ENCODE measurements at places on chromosomes 2 and 18.

- peak; percentile 50 for DNase-seq
These were observed 5.5 kb downstream of the CEBPZOS start for GRCh38 chr2:37201766-37202165.

DNA sequence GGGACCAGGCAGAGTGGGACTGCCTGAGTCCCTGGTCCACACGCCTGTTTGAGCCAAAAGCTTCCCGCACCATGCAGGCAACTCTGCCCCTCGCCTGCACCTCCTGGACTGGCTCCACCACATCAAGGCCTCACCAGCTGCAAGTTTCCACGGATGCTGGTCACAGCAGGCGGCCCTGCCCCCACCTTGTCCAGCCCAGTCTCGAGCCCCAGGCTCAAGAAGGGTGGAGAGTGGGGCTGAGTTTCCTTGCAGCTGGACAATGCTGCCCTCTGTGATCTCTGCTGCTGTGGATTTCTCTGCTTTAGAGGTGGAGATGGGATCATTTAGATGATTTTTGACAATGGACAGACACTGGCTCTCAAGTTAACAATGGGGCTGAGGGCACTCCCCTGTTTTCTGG, 74.9 kb downstream of the MTCL1 start:
- DNase-seq: no peak

DNA sequence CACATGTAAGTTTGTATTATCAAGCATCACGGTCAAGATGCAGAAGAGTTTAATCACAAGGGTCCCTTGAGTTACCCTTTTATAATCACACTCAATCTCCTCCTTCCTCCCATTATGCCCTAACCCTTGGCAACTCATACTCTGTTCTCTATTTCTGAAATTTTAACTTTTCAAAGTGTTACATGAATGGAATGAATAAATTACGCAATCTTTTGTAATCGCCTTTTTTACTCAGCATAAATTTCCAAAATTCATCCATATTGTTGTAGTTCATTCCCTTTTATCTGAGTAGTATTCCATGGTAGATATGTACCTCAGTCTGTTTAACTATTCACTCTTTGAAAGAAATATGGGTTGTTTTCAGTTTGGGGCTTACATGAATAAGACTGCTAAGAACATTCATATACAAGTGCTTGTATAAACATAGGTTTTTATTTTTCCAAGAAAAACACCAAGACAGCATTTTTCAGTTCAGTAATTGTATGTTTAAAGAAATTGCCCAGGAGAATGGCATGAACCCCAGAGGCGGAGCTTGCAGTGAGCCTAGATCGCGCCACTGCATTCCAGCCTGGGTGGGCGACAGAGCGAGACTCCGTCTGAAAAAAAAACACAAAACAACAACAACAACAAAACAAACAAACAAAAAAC, 430.9 kb upstream of the KCNH7 start:
- peak; percentile 5 for DNase-seq

DNA sequence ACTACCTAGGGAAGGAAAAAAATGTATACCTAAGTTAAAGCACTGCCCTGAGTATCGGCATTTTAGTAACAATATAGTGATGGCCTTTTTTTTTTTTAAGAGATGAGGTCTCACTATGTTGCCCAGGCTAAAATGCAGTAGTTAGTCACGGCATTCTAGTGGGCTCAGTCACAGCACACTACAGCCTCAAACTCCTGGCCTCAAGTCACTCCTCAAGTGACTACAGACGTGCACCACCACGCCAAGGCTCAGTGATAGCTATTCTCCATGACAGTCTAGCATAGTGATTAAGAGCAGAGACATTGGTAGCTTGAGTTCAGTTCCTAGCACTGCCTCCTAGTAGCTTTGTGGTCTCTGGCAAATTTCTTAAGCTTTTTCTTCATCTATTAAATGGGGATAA, 27.6 kb downstream of the UBXN2A start:
- DNase-seq: no peak

DNA sequence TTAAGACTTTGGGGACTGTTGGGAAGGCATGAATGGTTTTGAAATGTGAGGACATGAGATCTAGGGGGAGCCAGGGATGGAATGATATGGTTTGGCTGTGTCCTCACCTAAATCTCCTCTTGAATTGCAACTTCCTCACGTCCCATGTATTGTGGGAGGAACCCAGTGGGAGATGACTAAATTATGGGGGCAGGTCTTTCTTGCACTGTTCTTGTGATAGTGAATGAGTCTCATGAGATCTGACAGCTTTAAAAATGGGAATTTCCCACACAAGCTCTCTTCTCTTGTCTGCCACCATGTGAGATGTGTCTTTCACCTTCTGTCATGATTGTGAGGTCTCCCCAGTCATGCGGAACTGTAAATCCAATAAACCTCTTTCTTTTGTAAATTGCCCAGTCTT, 11.5 kb upstream of the MBP start:
- DNase-seq: no peak

GRCh38 chr18:35603528-35603927, 22.0 kb downstream of the GALNT1 start:
- DNase-seq: no peak

DNA sequence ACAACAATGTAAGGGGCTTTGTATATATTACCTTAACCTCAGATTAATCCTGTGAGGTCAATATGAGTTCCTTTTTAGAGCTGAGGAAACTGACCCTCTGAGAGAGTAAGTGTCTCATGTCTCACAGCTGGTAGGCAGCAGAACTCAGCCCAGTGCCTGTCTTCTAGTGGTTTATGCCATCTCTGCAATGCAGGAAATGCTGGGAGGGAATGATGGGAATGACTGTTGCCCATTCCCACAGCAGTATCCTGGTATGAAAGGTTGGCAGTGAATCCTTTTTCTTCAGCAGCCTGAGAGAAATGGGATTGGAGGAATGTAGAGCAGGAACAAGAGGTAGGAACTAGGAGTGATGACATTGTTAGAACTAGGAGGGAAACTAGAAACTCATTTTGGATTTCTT, 6.0 kb downstream of the MRPL30 start:
- peak; percentile 6 for DNase-seq

DNA sequence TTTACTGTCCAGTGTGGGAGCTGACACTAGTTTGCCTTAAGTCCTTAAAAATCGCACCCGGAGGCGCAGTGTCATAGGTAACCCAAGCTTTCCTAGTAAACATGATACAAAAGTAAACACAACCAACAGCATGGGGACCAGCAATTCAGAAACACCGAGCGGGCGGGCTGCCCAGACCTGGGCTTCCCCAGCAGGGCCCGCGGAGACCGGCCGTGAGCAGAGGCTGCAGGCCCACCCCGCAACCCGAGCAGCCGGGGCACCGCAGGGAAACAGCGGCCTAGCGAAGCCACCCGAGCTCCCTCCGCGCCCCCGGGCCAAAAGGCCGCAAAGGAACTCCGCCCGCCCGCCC, 296 bp downstream of the TTC21B start:
- DNase-seq: no peak

DNA sequence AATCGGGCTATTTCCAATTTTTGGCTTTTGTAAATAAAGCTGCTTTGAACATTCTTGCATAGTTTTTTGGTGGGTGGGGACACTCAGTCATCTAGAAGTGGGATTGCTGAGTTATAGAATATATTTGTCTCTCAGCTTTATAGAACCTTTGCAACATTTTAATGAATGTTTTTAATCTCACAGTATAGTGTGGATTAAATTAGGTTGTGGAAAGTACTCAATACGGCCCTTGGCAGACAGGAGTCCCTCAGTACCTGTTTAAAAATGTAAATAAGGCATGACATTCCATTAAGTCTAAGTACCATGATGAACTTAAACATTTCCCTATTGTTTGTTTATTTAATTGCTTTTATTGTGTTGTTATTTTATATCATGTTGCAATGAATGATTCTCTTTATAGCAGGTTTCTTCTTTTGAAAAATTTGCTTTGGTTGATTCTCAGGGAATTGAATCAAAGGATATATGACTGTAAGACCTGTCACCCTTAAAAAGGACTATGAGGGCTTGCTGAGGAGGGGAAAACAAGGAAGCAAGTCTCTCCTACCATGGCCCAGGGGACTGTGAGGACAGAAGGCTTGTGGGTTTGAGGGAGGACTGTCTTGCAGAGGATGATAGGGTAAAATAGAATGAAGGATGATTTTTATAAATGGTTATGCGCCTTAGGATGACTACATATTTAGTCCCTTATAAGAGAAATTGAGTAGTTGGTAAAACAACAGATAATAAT, 165.1 kb downstream of the RPIA start:
- DNase-seq: no peak

DNA sequence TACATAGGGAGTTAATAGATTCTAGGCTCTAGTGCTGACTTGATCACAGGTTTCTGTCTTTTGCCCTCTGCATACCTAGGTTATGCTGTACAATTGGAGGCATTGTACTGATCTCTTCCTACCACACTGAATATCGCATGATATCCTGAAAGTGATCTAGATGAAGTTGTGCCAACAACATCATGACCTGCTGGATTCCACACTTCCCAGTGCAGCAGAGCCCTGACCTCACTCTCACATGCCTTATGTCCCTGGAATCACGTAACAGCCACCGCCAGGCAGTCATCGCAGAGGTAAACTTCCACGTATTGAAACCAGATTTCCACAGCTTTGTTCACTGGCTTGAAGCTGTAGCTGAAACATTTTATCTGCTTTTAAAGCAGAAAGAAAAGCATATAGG, 214.0 kb downstream of the ANKRD30B start:
- no peak for DNase-seq

DNA sequence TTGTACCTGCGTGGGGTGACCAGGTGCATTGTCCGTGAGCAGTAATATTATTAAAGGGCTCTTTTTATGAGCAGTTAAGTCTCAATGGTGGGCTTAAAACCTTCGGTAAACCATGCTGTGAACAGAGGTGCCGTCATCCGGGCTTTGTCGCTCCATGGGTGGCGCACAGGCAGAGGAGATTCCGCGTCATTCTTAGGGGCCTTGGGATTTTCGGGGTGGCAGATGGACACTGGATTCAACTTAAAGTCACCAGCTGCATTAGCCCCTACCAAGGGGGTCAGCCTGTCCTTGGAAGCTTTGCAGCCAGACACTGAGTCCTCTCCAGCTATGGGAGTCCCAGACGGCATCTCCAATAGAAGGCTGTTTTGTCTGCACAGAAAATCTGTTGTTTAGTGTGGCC, 107.7 kb downstream of the NFATC1 start:
- DNase-seq: no peak

GRCh38 chr2:74538881-74539339, 9.2 kb downstream of the HTRA2 start:
- no peak for DNase-seq

DNA sequence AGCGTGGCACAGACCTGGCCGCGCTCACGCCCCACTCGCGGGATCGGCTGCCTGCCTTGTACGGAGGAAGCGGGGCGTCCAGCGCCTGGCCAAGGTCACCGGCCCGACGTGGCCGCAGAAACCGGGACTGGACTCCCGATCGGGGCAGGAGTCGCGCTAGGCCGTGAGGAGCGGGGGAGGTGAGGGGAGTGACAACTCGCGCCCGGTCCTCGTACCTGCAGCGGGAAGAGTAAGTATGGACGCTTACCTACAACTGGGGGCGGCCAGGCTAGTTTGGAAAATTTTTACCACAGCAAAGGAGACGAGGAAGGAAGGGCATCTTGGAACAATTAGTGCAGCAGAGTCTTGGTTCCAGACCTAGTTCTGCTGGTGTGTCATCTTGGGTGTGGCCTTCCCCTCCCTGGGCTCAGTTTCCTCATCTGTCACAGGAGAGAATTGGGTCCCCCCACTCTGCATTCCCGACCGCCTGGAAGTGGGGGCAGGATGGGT, 693 bp downstream of the UBE2F start:
- DNase-seq: peak; percentile 43

- DNase-seq: no peak
These were observed 321.4 kb upstream of the ACVR2A start for GRCh38 chr2:147523415-147523814.

DNA sequence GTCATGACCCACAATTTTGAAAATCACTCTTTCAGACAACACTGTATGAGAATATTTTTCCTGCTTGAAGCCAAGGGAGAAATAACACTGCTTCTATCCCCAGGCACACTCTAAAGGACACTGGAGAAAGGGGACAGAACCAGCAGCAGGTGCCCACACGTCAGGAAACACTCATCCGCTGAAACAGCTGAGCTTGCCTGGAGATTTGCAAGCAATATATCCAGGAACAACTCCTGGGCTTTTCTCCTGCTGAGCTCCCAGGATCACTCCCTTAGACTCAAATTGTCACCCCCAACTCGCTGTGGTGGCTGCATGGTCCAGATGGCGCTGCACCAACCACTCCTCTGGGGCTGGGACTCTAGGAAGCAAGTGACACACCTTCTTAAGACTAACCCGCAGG, 186.7 kb downstream of the ARL4C start:
- no peak for DNase-seq

DNA sequence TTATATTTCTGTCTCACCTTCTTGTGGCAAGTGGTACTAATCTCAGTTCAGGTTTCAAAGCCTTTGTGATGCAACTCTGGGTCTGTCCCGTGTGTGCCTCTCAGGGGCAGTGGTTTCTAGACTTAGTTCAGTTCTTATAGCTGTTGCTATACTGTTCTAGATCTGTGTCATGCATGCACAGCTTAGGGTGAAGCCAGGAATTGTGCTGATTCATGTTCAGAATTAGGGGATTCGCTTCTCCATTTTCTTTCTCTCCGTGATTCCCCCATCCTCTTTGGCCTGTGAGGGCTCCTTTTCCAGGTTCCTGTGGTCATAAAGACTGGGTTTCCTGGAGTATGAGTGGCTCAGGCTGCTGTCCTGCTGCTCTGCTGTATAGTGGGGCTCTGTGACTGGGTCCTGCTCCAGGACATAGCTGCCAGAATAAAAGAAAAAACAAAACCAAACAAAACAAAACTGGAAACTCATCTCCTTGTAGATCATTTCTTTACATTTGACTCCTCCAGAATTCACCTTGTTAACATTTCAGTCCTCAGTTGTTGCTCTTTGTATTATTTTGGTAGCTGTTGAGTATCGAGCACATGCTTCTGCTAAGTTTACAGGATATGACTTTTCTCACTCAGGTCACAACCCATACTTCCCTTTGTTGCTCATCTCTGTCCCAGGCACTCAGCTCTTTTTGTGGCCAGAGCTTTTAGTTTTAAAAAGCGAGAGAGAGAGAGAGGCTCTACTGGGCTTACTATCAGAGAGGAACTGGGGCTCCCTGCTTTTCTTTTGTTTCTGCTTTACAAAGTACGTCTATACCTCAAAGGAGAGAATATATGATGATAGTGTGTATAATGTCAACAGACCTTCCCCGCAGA, 34.2 kb downstream of the CERS6 start:
- peak; percentile 19 for DNase-seq

All from astrocyte of the hippocampus (primary cell).